ENCODE measurements at places on chromosomes 16 and 17.

DNA sequence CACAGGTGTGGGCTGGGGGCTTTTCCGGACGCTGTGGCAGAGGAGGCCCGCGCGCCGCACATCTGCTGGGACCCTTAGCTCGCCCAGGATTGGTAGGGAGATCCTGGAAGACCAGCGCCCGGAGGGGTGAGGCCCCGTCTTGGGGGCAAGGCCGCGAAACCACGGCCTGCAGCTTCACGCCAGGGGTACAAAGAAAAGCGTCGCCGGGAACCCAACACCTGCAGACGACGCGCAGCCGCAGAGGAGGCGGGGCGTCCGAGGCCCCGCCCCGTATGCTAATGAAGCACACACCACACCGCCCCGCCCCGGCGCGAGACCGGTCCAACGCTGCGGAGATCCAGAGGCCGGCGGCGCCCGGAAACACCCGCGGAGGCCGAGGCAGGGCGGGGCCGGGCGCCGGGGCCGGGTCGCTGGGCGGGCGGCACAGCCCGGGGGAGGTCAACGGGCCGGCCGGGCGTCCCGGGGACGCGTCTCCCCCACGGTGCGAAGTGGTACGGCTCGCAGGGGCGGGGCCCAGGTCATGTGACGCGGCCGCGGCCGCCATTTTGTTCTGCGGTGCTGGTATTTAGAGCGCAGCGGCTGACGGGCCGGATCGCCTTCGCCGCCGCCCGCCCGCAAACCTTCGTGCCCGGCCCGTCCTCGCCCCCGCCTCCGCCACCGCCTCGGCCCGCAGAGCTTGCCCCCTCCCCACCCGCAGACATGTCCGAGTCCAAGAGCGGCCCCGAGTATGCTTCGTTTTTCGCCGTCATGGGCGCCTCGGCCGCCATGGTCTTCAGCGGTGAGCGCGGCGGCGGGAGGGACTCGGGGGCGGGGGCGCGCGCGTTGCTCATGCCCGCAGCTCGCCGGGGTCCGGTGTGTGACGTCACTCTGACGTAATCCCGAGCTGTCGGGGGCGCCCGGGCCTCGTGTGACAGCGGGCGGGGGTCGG, at the start of gene ATP6V0C:
ATP6V0C (plus strand) TSS at position 548 of the 928 bp plus-strand sequence; CDS start at position 700, 152 bp downstream.
- peak; percentile 85 for DNase-seq

DNA sequence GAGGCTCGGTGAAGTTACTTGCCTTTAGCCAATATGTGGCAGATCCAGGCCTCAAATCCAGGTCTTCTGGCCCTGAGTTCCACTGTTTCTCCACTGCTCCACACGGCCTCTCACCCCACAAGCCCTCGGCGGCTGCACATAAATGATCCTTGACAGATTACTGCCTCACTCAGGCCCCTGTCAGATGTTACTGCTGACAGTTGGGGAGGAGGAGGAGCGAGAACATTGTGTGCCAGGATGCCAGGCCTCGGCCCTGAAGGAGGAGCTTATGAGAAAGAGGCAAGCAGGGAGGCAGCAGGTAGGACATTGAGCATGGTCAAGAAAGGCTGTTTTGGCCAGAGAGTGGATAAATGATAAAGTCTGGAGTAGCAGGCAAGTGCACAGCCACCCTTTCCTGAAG, 88.6 kb downstream of the RAB11FIP4 start:
- no peak for DNase-seq

GRCh38 chr17:31787857-31788570, 71.0 kb downstream of the COPRS start:
- no peak for DNase-seq

DNA sequence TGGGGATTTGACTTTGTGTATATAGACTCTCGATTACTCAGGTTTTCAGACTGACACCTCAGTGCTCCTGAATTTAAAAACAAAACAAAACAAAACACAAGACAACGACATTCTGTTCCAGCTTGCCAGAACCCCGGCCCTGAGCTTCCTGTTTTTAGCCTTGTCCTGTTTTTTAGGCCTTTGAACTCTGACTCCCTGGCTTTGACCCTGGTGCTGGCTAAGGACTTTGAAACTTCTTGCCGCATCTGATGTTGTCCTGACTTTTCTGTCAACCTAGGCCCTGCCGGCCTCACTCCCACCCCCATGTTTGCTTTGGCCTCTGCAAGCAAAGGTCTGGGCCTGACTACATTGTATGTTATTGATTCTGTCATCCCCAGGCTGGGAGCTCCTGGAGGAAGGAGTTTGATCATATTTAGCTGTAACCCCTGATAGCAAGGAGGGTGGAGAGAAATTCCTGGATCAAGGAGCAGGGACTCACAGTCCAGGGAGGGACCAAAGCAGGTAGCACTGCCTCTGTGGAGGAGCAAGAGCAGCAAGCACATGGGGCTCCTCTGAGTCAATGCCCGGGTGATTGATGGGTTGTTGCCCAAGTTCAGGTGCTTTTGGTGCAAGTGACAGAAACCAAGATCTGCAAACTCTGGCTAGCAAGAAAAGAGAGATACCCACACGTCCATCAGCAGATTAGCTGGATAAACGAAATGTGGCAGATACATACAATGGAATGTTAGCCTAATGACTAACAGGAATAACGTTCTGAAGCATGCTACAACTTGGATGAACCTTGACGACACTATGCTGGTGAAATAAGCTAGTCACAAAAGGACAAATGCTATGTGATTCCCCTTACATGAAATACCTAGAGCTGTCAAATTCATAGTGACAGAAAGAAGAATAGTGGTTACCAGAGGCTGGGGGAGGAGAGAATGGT, 7.7 kb downstream of the CCL16 start:
- DNase-seq = no peak

- no peak for DNase-seq
Measured at GRCh38 chr16:923184-923583, 47.6 kb downstream of the LMF1 start.

DNA sequence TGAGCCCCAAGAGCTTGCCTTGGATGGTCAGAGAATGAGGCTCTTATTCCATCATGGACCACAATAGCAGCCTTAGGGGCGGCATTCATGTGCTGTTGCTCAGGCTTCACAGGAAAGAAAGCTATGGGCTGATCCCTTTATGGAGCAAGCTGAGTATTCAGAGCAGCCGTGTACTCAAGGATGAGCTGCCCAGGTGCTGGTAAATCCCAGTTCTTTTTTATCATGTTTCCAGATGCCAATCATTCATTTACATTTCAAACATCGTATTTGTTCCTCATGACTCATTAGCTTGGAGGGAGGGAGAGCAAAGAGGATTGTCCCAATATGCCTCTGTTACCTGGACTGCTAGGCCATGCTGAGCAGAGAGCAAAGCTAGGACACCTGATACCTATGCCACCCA, 475.7 kb downstream of the SHISA9 start:
- no peak for DNase-seq

DNA sequence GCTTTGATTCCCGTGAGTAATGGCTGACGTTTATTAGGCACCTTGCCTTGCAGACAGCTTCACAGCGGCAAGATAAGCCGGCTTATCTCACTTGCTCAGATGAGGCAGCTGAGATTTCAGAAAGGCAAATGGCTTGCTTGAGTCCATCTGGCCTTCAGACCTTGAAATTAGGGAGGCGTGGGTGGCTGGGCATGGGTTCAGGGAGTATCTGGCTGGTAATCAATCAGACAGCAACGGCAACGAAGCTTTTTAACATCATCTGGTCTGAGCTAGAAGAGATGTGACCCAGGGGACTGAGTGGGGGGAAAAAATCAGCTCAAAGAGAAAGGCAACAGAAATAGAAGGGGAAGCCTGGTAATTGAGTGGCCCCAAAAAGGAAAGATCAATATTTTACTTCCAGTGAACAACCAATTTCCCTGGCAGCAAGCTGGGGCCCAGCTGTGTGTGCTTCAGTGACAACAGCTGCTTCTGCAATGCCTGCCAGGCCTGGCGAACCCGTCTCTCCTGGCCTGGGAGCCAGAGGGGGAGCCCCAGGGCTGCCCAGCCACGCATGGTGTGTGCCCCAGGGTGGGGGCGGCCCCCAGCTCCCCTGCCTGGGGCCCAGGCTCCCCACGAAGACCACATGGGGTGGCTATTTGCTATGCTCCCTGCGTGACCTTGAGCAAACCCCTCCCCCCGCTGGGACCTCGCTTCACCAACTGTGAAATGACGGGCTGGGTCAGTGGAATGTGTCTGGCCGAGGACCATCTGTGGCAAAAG, 34.0 kb downstream of the RAB11FIP4 start:
- DNase-seq = peak; percentile 82

DNA sequence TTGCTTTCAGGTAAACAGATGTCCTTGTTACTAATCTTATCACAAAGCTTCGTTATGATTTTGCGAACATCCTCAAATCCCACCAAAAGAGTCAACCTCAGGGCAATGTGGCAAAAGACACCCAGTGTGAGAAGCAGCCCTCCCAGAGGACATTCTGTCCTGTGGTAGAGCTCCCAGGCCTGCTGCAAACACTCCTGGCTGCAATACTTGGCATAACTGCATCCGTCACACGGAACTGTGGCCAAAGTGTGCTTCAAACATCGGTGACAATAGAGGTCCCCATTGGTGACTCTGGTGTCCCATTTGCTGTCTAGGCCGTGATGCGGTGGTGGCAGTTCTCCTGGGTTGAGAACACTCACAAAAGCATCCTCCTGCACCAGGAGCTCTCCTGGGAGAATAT, 29.5 kb downstream of the SMYD4 start:
- DNase-seq = no peak

DNA sequence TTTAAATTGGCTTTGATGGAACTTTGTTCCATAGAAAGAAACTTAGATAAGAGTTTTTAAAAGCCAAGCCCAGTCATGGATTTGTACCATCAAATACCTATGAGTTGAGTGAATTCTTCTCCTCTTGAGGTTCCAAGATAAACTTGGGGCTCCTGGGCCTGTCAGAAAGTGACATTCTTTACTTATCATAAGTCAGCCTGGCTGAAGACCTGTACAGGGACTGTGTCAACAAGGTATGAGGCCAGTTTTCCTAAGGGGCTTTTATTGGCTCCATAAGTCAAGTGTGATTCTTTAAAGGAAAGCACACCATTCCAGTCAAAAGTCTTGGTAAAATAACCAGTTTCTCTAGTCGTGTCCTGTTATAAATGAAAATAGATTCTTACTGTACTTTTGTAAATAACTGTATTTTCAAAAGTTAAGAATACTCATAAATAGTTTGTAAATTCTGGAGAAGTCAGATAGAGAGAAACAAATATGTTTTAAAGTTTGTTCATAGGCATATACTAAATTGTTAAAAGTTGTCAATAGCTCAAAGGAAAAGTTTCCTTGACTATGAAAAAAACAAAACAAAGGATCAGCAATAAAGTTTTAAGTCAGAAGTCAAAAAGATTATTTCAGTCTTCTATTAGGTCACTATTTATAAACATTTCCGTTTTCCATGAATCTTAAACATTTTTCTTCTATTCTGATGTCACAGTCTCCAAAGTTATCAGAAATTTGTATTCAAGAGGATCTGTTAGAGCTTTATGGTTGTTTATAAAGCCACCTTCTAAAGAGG, 22.5 kb upstream of the MYO1D start:
- DNase-seq = no peak

DNA sequence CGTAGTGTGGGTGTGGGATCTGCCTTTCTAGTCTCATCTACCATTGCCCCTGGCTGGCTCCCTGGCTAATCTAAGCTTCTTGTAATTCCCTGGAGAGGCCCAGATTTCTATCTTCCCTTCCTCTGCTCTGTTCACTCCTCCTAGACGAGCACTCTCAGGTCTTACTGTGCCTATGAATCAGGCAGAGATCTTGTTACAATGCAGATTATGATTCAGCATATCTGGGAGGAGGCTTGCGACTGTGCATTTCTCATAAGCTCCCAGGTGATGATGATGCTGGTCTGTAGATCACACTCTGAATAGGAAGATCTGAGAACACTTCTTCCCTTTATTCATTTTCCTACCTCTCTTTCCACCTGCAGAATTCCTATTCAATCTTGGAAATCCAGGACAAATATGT, 200.1 kb downstream of the CBLN1 start:
- DNase-seq = no peak

DNA sequence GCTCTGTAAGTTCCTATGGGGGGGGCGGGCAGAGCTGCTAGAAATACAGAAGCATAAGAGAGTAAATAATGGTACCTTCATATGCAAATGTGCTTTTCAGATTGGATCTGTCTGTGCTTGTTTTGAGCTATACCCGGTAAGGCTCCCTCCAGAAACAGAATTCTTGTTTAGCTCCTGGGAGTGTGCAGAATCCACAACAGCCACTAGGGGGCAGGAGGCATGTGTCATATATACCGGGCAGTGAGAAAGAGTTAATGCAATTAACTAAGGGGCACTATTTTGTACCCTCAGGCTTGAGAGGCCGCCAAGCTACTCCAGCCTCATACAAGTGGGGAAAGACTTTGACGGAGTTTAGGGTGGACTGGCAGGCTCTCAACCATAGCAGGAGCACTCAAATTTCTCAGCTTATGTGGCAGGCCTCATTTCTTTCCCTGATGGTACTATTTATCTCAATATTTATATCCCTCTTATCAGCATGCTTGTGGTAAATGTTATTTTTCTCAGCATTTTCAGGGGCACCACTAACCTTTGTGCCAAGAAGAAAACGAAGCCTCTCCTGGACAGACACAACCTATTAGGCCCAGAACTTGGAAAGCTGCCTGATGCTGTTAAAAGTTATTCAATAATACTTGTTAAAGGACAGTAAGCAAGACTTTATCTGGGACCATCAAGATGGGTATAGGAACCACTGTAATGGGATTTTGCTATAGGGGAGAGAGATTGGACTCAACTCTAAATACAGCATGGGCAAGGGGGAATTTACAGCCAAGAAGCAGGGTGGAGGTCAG, 10.7 kb upstream of the CENPV start:
- peak; percentile 75 for DNase-seq

- no peak for DNase-seq
Measured at GRCh38 chr17:7211491-7212273, 8.0 kb downstream of the DLG4 start.

GRCh38 chr17:16952401-16952800, 19.5 kb downstream of the TNFRSF13B start:
- DNase-seq = no peak

- DNase-seq = no peak
Measured at GRCh38 chr17:80475910-80476876, at the start of gene NPTX1. Gene NPTX1 (minus strand): TSS chr17:80476607. CDS start chr17:80476446, 161 bp downstream.

GRCh38 chr17:83030432-83030831, 49.0 kb upstream of the METRNL start:
- DNase-seq = no peak

DNA sequence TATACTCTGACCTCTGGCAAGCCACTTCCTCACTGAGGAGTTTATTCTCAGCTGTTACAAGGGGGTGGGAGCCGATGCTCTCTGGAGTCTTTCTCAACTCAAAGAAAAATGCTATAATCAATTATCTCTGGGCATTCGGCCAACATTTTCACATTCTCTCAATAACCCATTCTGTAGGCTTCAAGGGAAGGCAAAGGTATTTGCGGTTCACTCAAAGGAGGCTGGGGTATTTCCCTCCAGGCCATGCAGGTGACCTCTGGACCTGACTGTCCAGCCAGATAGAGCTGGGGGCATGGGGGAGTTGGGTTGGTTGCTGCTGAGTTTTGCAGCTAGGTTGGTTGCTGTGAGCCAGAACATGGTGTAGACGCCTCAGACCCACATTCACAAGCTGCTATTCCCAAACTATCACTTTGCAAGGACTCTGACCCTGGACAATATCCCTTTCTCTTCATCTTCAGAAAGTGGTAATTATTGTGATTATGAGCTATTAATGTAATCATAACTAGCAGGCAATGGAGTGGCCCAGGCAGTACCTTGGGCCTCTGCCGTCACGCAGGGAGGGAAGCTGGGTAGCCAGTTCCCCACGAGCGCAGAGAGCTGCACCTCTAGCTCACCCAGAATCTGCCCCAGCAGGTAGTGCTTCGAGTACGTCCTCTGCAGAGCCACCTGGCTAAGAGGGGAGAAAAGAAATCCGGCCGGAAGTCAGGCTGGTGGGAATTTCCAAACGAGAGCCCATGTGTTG, 42.1 kb downstream of the AIPL1 start:
- no peak for DNase-seq
